Activated T-helper 9 cell treated with anti-CD3 and anti-CD28 coated beads, Interleukin-2, amount 50 U/mL, for 16 hours (primary cell): ENCODE measurements at places on chromosomes 2 and 18.

DNA sequence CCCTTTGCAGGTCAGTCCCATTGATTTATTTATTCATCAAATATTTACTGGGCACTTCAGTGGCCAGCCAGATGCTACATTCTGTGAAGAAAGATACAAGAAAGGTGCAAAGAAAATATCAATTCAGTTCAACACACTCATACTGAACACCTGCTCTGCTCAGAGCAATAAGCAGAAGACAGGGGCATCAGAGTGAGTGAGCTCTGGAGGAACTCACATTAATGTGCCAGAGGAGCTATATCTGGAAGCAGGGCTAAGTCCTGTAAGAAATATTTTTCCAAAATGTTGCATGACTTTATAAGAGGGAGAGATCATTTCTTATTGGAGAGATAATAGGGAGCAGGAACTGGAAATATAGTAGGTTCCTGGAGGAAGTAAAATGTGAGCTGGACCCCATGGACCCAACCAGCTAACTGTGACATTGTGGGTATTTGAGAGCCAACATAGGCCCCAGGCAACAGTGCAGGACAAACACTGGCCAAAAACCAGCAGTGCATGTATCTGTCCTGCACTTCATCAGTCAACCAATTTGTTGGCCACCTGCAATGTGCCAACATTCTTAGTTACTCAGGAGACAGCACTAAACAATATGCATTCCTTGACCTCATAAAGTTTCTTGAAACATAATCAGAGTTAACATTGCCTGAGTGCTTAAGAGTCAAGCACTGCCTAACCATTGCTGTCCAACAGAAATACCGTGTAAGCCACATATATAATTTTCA lies 102.7 kb upstream of the PTPRM start:
- no peak for DNase-seq

- no peak for DNase-seq
Measured at GRCh38 chr2:28389399-28390240, 3.0 kb upstream of the FOSL2 start.

DNA sequence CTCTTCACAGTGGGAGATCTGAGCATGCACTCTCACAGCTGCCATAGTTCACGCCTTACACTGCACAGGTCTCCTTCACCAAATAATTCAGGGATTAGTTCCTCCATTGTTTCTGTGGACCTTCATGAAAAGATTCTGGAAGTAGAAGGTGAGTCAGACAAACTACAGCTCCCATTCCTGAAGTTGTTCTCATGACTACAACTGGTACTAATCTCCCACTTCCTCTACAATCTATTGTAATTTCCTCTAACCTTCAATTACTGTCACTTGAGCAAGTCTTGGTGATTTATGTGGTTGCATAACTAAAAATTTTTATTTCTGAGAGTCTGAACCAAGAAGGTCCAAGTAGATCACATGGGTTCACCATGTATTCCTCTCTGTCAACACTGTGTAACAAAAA lies 128.7 kb downstream of the XIRP2 start:
- no peak for DNase-seq

- DNase-seq = no peak
Measured at GRCh38 chr18:23716966-23717365, 27.7 kb downstream of the LAMA3 start.

GRCh38 chr2:187916799-187917198 lies 362.6 kb upstream of the TFPI start:
- no peak for DNase-seq

GRCh38 chr2:83665894-83666293 lies 793.2 kb downstream of the SUCLG1 start:
- no peak for DNase-seq
